ENCODE measurements at places on chromosomes 7 and 10. TPM values are rescaled to one million over a fixed set of nuclear protein-coding genes. Genes with fewer than 3 reads are reported as not detected.
A peak's percentile ranks its signal among the peaks of the same experiment; 100 is the strongest.

DNA sequence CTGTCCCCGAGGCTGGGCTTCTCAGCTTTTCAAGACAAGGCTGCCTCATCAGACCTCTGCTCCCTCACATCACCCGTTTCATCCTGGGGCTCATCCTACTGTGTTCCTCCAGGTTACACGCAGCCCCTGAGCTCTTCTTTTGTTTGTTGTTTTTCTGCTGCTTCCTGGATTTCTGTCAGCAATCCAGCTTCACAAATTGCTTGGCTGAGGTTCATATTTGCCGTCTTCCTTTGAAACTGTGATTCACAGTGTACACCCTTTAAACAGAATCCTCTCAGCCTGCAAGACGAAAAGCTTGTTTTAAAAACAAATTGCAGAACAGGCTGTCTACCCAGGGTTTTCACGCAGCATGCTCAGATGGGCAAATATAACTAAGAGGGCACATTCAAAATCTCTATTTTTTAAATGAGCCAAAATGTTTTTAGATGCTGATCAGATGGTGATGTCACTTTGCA lies 39.1 kb upstream of the PARD3 start:
- peak overlapping the region; percentile 77 for H3K4me3 ChIP-seq
- H3K27ac ChIP-seq = 0 out of 2 replicates have a peak overlapping the region, but pooled peaks have one; percentile 5
- DNase-seq = peak; percentile 60
- H3K27me3 ChIP-seq = peaks cover 13% of the 10 kb centered on the region

The SUN3 gene
- 1.1 TPM for total RNA-seq

GRCh38 chr10:57716884-57717283 lies 550.8 kb downstream of the IPMK start:
- H3K27ac ChIP-seq = no peak overlapping the region
- DNase-seq = peak; percentile 26
- no peaks in the 10 kb centered on the region for H3K4me1 ChIP-seq
- peaks cover 16% of the 10 kb centered on the region for H3K27me3 ChIP-seq
- no peaks in the 10 kb centered on the region for H3K36me3 ChIP-seq

DNA sequence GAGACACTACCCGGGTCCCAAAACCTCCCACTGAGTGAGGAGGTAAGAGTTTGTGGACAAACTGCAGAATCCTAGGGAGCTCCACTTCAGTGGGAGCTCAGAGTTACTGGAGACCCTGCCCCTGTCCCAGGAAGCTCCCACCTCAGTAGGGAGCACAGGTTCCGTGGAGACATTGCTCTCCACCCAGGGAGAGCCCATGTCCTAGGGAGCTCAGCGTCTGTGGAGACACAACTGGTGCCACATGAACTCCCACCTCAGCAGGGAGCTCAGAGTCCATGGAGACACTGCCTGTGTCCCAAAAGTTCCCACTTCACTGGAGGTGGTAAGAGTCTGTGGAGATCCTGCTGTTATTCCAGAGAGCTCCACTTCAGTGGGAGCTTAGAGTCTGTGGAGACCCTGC lies 6.3 kb downstream of the MYO1G start:
- no peak overlapping the region for H3K4me3 ChIP-seq
- H3K27me3 ChIP-seq = no peaks in the 10 kb centered on the region
- DNase-seq = no peak
- H3K27ac ChIP-seq = no peak overlapping the region

DNA sequence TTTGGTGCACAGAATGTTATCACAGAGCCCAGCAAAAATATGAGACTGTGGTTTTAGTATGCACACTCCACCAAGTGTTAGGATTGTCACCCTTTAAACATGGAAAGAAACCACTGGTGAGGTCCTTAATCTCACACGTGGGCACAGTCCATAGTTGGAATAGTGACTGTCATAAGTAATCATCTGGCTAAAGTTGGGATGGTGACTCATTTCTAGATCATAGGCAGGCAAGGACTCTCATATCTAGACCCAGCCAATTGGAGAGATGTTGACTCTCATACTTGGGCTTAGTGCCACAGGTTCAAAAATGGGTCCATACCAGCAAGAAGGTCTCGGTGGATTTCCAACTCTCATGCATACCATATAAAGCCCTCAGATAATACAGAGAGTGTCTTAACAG lies 39.6 kb upstream of the ZNF680 start:
- no peaks in the 10 kb centered on the region for H3K4me1 ChIP-seq
- no peaks in the 10 kb centered on the region for H3K27me3 ChIP-seq
- 0 out of 2 replicates have a peak, but pooled peaks cover 8% of the 10 kb centered on the region for H3K36me3 ChIP-seq
- no peak overlapping the region for H3K27ac ChIP-seq
- peak; percentile 12 for DNase-seq

- no peak for DNase-seq
- H3K27ac ChIP-seq = no peak overlapping the region
- peaks cover 33% of the 10 kb centered on the region for H3K4me1 ChIP-seq
- H3K36me3 ChIP-seq = peaks cover 10% of the 10 kb centered on the region
- no peaks in the 10 kb centered on the region for H3K27me3 ChIP-seq
Observed at GRCh38 chr10:59880971-59881510, 25.3 kb downstream of the CCDC6 start.

- H3K4me3 ChIP-seq = no peak overlapping the region
- H3K4me1 ChIP-seq = no peaks in the 10 kb centered on the region
- DNase-seq = no peak
- H3K27me3 ChIP-seq = peaks cover 26% of the 10 kb centered on the region
- H3K27ac ChIP-seq = no peak overlapping the region
- H3K36me3 ChIP-seq = no peaks in the 10 kb centered on the region
Observed at GRCh38 chr10:69516316-69516715, 56.9 kb downstream of the NEUROG3 start.

DNA sequence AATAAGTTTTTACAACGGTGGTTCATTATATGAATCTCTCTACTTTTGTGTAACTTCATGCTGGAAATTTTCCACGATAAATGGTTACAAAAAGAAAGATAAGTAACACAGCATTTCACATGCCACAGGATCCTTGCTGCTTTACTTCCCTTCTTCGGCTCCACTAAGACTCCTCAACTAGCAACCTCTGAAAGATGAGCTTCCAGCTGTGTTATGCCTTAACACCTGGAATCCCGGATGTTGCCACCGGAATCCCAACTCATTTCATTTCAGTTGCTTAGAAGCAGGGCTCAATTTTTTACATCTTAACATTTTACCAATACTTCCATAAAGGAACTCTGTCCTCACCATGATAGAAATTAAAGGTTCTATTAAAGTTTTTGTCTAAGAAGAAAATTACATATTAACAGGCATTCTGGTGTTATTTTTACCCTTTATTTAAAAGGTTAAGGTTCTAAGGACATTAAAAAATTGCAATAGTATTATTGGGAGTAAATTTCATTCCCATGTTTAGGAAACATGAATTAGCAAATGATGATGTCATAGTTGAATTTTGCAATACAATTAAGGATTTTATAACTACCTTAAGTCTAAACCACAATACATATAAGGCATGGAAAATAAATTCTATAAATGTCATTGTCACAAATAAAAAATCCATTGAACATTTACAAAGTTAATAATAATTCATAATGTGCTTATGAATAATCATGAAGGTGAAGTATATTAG lies 57.1 kb upstream of the IL6 start:
- peaks cover 85% of the 10 kb centered on the region for H3K4me1 ChIP-seq
- 0 out of 2 replicates have a peak, but pooled peaks cover 8% of the 10 kb centered on the region for H3K36me3 ChIP-seq
- DNase-seq = no peak
- no peak overlapping the region for H3K4me3 ChIP-seq
- no peaks in the 10 kb centered on the region for H3K27me3 ChIP-seq
- H3K27ac ChIP-seq = no peak overlapping the region

- H3K36me3 ChIP-seq = no peaks in the 10 kb centered on the region
- H3K4me1 ChIP-seq = no peaks in the 10 kb centered on the region
- DNase-seq = no peak
Observed at GRCh38 chr7:49389871-49390479, 383.5 kb upstream of the VWC2 start.

DNA sequence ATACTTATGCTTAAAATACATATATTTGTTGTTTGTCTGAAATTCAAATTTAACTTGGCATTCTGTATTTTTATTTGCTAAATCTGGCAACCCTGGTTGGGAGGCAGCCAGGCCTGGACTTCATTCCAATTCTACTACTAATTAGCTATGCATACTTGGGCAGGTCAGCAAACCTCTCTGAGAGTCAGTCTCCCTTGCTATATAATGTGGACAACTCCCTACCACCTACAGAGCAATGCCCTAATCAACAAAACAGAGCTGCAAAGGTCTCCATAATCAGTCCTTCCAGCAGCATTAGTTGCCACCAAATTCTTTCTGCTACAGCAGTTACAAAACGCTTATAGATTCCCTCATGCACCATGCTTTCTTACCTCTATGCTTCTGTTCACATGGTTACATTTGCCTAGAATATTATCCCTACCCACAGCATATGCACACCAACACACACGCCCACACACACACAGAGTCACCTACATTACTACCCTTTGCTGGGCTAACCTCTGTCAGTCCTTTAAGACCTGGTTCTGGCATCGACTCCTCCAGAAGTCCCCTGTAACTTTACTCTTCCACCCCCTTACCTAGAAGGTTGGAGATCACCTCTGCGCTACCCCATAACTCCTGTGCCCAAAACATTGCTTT lies 188.7 kb downstream of the FGFR2 start:
- no peak overlapping the region for H3K4me3 ChIP-seq
- no peak for DNase-seq
- no peaks in the 10 kb centered on the region for H3K27me3 ChIP-seq
- H3K36me3 ChIP-seq = peaks cover 7% of the 10 kb centered on the region
- H3K4me1 ChIP-seq = no peaks in the 10 kb centered on the region
- no peak overlapping the region for H3K27ac ChIP-seq

The ZPBP gene
- not detected for total RNA-seq

DNA sequence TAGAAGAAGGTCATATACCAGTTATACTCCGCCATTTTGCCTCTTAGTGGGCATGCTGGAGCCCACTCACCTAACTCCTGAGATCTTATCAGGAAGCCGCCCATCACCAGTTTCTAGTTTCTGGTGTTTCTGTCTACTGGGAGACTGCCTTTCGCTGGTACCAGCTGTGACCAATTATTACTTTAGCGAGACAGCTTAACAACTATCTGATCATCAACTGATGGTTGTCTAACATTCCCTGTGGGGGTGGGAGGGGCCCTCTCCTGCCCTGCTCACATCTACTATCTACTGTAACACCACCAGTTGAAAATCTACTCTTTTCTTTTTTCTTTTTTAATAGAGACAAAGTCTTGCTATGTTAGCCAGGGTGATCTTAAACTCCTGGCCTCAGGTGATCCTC lies 46.2 kb upstream of the C10orf67 start:
- H3K4me1 ChIP-seq = no peaks in the 10 kb centered on the region
- peaks cover 1% of the 10 kb centered on the region for H3K27me3 ChIP-seq

The NOLC1 gene
- 56.8 TPM for total RNA-seq

The KEL gene
- not detected for total RNA-seq

GRCh38 chr7:151091003-151091402 lies 4.7 kb downstream of the AGAP3 start:
- H3K36me3 ChIP-seq = no peaks in the 10 kb centered on the region
- H3K27me3 ChIP-seq = peaks cover 9% of the 10 kb centered on the region
- no peak for DNase-seq

GRCh38 chr10:68647672-68648341 lies 73.2 kb upstream of the CCAR1 start:
- peak overlapping the region; percentile 48 for H3K4me3 ChIP-seq
- peak overlapping the region; percentile 63 for H3K27ac ChIP-seq
- no peaks in the 10 kb centered on the region for H3K27me3 ChIP-seq
- H3K36me3 ChIP-seq = peaks cover 28% of the 10 kb centered on the region
- DNase-seq = peak; percentile 89
- H3K4me1 ChIP-seq = peaks cover 36% of the 10 kb centered on the region

The TMEM225B gene
- 0.60 TPM for total RNA-seq

DNA sequence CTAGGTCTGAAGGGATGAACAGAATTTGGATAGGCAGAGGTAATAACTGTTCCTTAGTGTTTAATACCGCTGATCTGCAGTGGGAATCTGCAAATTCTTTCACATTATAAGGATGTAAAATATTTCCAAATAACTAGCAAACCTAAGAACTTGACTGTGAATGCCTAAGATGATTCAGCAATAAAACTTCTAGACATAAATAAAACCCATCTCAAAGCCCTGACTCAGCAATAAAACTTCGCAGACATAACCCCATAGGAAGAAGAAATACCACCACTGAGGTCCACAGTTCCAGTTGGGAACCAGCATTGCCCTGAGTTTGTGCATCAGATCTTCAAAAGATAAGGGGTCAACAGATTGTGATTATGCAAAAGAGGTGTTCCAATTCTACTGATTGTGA lies 354.2 kb downstream of the GFRA1 start:
- peak; percentile 48 for DNase-seq
- H3K4me1 ChIP-seq = peaks cover 41% of the 10 kb centered on the region
- peak overlapping the region; percentile 13 for H3K4me3 ChIP-seq
- H3K27me3 ChIP-seq = no peaks in the 10 kb centered on the region
- peak overlapping the region; percentile 49 for H3K27ac ChIP-seq
- H3K36me3 ChIP-seq = peaks cover 5% of the 10 kb centered on the region

The TLL2 gene
- 0.22 TPM for total RNA-seq

The EMX2 gene
- total RNA-seq = not detected

GRCh38 chr10:3579845-3580244 lies 205.2 kb downstream of the KLF6 start:
- DNase-seq = no peak
